ENCODE measurements at places on chromosomes 1 and 21. TPM values are rescaled to one million over a fixed set of nuclear protein-coding genes. Genes with fewer than 3 reads are reported as not detected.
A peak's percentile ranks its signal among the peaks of the same experiment; 100 is the strongest.

DNA sequence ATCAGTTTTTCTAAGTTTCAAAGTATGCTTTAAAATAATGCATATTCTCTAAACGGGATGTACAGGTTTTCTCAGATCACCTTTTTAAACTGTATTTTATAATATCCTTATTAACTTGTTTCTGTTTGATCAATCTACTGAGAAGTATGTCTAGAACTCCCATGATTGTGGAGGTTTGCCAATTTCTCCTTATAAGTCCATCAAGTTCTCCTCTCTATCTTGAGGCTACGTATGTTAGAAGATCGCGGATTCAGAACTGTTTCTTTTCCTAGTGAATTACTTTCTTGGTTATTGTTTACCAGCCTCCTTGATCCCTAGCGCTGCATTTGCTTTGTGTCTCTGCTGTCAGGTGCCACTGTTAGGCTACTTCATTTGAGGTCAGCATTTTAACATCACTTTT, 89.2 kb downstream of the NPHP4 start:
- no peak overlapping the region for H3K27ac ChIP-seq
- no peaks in the 10 kb centered on the region for H3K36me3 ChIP-seq
- no peak overlapping the region for H3K4me3 ChIP-seq

DNA sequence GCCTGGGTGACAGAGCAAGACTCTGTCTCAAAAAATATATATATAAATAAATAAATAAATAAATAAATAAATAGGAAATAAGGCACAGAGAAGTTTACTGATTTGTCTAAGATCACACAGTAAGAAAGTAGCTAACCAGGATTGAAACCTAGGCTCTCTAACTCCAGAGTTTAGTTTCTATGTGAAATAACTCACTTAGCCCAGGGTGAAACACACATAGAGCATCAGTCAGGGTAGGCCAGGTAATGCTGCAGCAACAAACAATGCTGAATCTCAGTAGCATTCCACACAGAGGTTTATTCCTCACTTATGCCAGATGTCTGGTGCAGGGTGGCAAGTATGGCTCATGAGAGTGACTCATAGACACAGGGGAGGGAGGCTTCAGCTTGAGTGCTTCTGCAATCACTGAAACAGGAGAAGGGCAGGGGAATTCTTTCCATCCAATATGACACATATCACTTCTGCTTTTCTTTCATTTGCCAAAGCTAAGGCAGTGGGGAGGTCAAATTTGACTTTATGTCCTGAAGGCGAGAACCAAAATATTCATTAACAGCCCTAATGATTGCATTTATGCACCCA, 37.1 kb upstream of the KANK4 start:
- no peak overlapping the region for H3K27ac ChIP-seq
- no peak for DNase-seq
- H3K36me3 ChIP-seq = no peaks in the 10 kb centered on the region
- H3K27me3 ChIP-seq = no peaks in the 10 kb centered on the region
- H3K4me3 ChIP-seq = no peak overlapping the region

- H3K4me1 ChIP-seq = no peaks in the 10 kb centered on the region
- no peak overlapping the region for H3K27ac ChIP-seq
- no peaks in the 10 kb centered on the region for H3K27me3 ChIP-seq
- no peak overlapping the region for H3K4me3 ChIP-seq
- DNase-seq = no peak
Measured at GRCh38 chr1:50622259-50622658, 199.0 kb upstream of the DMRTA2 start.

- H3K4me3 ChIP-seq = no peak overlapping the region
- no peak overlapping the region for H3K27ac ChIP-seq
- H3K27me3 ChIP-seq = no peaks in the 10 kb centered on the region
- H3K4me1 ChIP-seq = no peaks in the 10 kb centered on the region
- no peak for DNase-seq
Measured at GRCh38 chr1:22039594-22040285, 12.8 kb upstream of the CDC42 start.

GRCh38 chr21:46171996-46172862, 12.0 kb downstream of the SPATC1L start:
- H3K36me3 ChIP-seq = no peaks in the 10 kb centered on the region
- no peak overlapping the region for H3K4me3 ChIP-seq
- no peaks in the 10 kb centered on the region for H3K27me3 ChIP-seq
- no peak overlapping the region for H3K27ac ChIP-seq
- H3K4me1 ChIP-seq = no peaks in the 10 kb centered on the region
- DNase-seq = no peak

DNA sequence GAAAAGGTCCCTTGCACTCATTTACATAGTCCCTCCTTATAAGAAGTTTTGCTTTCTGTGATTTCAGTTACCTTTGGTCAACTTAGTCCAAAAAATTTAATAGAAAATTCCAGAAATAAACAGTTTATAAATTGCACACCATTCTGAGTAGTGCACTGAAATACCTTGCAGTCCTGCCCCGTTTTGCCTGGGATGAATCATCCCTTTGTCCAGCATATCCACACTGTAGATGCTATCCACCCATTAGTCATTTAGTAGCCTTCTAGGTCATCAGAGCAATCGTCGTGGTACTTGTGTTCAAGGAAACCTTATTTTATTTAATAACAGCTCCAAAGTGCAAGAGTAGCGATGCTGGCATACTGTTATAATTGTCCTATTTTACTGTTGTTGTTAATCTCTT, 38.0 kb downstream of the SPRTN start:
- H3K27ac ChIP-seq = no peak overlapping the region
- no peaks in the 10 kb centered on the region for H3K27me3 ChIP-seq
- no peak overlapping the region for H3K4me3 ChIP-seq
- H3K4me1 ChIP-seq = no peaks in the 10 kb centered on the region
- no peaks in the 10 kb centered on the region for H3K36me3 ChIP-seq
- DNase-seq = no peak

GRCh38 chr1:241457421-241457820, 62.1 kb downstream of the FH start:
- DNase-seq = no peak
- H3K27ac ChIP-seq = no peak overlapping the region
- H3K4me3 ChIP-seq = no peak overlapping the region
- H3K36me3 ChIP-seq = no peaks in the 10 kb centered on the region

DNA sequence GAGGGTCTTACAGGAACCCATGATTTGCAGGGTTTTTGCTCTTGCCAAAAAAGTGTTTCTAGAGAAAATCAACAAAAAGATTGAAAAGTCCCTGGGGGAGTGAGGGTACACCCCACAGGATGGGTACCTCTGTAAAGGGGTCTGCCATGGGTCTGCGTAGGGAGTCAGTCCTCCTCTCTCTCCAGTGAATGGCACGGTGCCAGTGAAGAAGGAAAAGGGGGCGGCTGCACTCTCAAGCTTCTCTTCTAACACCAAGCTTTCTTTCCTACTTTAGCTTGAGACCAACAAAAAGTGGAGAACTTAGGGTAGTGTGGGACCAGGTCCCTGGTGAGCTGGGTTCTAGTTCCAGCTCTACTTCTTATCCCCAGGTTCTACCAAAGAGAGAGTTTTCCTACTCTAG, 87.4 kb downstream of the GLUL start:
- no peak for DNase-seq
- H3K4me3 ChIP-seq = no peak overlapping the region
- H3K27ac ChIP-seq = no peak overlapping the region
- H3K4me1 ChIP-seq = no peaks in the 10 kb centered on the region
- H3K36me3 ChIP-seq = no peaks in the 10 kb centered on the region

DNA sequence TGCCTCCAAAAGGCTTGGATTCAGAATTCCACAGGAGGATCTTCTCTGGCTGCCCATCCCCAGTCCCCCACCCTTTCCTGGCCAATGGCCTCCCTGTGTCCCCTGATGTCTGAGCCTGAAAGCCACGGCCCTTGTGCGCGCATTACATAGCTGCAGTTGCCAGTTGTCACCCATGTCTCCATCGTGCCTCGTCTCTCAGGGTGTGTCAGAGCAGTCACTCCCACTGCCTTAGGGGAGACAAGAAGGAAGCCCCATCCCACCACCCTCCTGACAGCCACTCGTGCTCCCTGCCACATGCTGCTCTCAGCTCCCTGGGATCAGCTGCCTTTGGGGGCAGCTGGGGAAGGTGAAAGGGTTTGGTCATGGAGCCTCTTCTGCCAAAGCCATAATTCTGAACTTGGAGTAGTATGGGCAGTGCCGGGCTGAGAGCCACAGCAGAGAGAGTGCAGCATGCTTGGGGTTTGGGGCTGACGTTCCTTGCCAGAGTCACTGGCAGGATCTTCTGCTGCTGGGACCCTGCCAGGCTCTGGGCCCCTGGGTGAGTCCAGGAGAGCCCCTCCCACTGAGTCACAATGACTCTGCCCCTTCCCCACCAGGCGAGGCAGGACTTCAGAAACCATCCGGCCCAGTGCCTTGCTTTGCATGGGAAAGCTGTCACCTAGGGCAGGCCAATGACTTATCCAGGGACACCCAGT, 285.9 kb upstream of the VAMP3 start:
- H3K27ac ChIP-seq = no peak overlapping the region
- no peak for DNase-seq
- H3K4me1 ChIP-seq = no peaks in the 10 kb centered on the region
- H3K27me3 ChIP-seq = no peaks in the 10 kb centered on the region
- H3K4me3 ChIP-seq = no peak overlapping the region

DNA sequence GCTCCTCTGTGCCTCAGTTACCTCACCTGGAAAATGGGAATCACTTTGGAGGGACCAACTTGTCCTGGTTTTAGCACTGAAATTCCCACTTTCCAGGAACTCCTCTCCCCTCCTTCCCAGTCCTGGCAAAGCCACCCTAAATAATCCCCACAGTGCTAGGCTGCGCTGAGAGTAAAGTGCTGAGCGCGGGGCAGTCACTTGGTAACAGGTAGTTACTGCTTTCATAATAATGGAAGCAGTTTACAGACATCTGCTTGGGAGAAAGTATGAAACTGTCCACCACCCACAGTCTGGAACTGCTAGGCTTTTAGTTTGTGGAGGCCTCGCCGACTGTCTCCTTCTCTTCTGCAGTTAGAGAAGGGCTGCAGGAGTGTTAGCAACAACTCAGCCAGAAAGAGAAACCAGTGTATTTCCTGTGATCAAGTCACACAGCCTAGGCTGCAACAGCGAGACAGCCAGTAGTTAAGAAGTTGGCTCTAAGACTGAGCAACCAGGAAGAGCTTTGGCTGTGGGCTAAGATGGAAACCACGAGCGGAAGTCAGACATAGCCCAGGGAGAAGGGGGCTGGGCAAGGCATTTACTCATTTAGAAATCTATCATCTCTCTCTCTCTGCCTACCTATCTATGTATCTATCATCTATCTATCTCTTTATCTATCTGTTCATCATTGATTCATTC, 30.8 kb upstream of the ABCG1 start:
- H3K27ac ChIP-seq = no peak overlapping the region
- H3K4me3 ChIP-seq = no peak overlapping the region
- DNase-seq = no peak
- no peaks in the 10 kb centered on the region for H3K4me1 ChIP-seq
- no peaks in the 10 kb centered on the region for H3K36me3 ChIP-seq

GRCh38 chr1:151970626-151971025, 23.0 kb downstream of the S100A10 start:
- no peaks in the 10 kb centered on the region for H3K36me3 ChIP-seq
- peak overlapping the region; percentile 93 for H3K27ac ChIP-seq
- peaks cover 82% of the 10 kb centered on the region for H3K4me1 ChIP-seq
- no peaks in the 10 kb centered on the region for H3K27me3 ChIP-seq
- no peak overlapping the region for H3K4me3 ChIP-seq
- no peak for DNase-seq

DNA sequence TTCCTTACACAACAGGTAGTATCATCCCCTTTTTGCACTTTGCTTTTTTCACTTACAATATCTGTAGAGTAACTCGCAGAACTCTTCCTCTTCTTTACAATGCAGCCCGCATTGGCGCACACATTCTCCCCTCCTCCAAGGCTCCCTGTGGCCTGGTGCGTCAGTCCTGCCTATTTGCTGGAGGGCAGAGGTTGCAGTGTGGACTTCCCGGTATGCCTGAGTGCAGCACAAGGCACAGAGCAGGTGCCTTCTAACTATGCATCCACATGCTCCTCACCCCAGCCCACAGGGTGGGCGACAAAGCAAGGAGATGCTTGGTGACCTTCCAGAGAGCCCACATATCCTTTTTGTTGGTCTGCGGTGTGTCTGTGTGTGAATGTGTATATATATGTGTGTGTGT, 53.3 kb downstream of the ARHGEF11 start:
- H3K4me1 ChIP-seq = no peaks in the 10 kb centered on the region
- DNase-seq = no peak
- H3K27ac ChIP-seq = no peak overlapping the region

DNA sequence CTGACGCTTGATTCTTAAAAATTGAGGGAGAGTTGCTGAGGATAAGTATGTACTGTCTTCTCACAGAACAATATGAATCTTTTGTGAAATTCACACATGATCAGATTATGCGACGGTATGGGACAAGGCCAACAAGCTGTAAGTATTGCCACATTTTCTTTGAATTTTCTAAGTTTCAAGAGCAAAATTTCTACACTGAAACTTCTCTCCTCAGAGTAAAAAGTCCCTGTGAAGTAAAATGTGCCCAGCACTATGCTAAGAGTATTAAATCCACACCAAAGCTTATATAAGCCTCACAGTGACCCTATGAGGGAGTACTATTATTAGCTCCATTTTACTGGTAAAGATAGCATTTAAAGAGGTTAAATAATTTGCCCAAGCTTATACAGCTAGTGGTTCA, 12.2 kb downstream of the AKIRIN1 start:
- no peaks in the 10 kb centered on the region for H3K4me1 ChIP-seq
- DNase-seq = no peak

- peaks cover 2% of the 10 kb centered on the region for H3K36me3 ChIP-seq
- no peak overlapping the region for H3K27ac ChIP-seq
- DNase-seq = no peak
- H3K4me1 ChIP-seq = no peaks in the 10 kb centered on the region
Measured at GRCh38 chr1:10181154-10181553, 29.2 kb upstream of the KIF1B start.

GRCh38 chr1:116537040-116537831, 33.6 kb downstream of the CD58 start:
- no peaks in the 10 kb centered on the region for H3K36me3 ChIP-seq
- no peak overlapping the region for H3K27ac ChIP-seq
- H3K27me3 ChIP-seq = no peaks in the 10 kb centered on the region
- H3K4me3 ChIP-seq = no peak overlapping the region

DNA sequence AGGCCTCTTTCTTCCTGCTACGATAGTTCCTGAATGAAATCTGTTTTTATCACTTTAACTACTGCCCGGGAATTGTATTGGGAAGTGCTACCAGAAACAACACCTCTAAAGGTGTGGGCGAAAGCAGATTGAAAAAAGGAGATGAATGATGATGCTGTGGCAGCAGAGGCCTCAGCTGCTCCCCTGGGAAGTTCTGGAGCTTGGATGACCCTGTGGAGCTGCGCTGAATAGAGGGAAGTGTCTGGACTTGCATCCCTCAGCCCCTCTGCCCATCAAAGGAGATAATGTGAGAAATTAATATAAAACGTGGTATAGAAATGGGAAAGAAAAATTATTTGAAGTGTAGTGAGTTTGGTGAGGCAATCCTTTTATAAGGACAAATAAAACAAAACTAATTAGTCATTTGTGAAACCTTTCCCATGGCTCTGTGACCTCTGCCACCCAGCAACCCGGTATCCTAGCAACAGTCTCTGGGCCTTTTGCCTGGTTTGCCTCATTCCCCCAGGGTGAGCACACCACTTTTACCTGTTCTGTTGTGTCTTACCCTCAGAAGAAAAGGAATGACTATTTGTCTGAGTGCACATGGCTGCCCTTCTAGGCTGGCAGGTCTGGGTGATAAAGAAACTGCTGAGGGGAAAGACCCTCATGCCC, 21.3 kb downstream of the OVAAL start:
- H3K36me3 ChIP-seq = no peaks in the 10 kb centered on the region
- no peak for DNase-seq
- H3K4me3 ChIP-seq = no peak overlapping the region
- no peaks in the 10 kb centered on the region for H3K27me3 ChIP-seq
- H3K4me1 ChIP-seq = no peaks in the 10 kb centered on the region

SLAMF1 gene
- not detected for total RNA-seq

AADACL3 gene
- total RNA-seq = not detected

LIPI gene
- total RNA-seq = not detected

PDE4B gene
- total RNA-seq = 0.26 TPM

KCNA3 gene
- total RNA-seq = not detected

TRAF3IP3 gene
- total RNA-seq = 0.67 TPM

AQP10 gene
- not detected for total RNA-seq

ACTL8 gene
- not detected for total RNA-seq
